ENCODE measurements at places on chromosomes 2 and 18.
A peak's percentile ranks its signal among the peaks of the same experiment; 100 is the strongest.

- H3K4me3 ChIP-seq = no peak overlapping the region
- H3K27ac ChIP-seq = no peak overlapping the region
- DNase-seq = no peak
These were observed 39.2 kb upstream of the RASGRP3 start for GRCh38 chr2:33437297-33437696.

DNA sequence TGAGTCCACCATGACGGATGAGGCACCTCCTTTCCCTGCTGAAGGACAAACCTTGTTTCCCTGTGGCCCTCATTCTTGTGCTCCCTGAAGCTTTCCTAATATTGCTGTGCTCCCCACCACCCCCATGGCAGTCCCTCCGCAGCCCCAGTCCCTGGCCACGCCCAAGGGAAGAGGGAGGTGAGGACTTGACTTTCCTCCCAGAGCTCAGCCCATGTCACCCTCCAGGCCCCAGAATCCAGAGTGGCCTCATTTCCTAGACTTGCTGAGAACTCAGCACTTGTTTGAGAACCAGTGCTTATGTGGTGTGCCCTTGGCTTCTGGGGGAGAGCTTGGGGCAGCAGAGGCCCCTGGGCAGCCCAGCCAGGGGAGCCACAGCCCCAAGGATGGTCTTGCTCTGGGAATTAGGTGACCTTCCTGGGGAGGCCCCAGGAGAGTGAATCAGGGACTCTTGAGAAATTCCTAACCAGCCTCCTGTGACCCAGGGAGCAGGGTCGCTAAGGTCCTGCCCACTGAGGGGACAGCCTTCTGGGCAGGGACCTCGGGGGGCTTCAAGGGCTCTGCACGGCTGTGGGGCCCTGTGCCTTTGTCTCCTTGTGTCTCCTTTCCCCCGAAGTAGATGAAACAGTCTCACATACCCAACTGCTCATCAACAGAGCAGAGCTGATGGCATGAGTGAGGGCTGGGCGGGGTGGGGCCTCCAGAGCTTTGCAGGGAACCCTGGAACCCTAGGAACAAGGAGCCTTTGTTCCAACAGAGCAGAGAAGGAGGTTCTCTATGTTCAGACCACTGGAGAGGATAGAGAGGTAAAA, 27.9 kb downstream of the PSD4 start:
- H3K36me3 ChIP-seq = peaks cover under 1% of the 10 kb centered on the region
- no peak overlapping the region for H3K4me3 ChIP-seq
- no peak for DNase-seq
- no peak overlapping the region for H3K27ac ChIP-seq
- H3K4me1 ChIP-seq = no peaks in the 10 kb centered on the region

GRCh38 chr2:38076710-38077430, 919 bp upstream of the CYP1B1 start:
- peak; percentile 65 for DNase-seq
- H3K4me1 ChIP-seq = peaks cover 8% of the 10 kb centered on the region
- peak overlapping the region; percentile 91 for H3K4me3 ChIP-seq
- H3K27me3 ChIP-seq = peaks cover 19% of the 10 kb centered on the region

- H3K4me3 ChIP-seq = no peak overlapping the region
- H3K4me1 ChIP-seq = no peaks in the 10 kb centered on the region
- no peak overlapping the region for H3K27ac ChIP-seq
- no peaks in the 10 kb centered on the region for H3K27me3 ChIP-seq
These were observed 684.4 kb upstream of the SALL3 start for GRCh38 chr18:78295262-78295661.

DNA sequence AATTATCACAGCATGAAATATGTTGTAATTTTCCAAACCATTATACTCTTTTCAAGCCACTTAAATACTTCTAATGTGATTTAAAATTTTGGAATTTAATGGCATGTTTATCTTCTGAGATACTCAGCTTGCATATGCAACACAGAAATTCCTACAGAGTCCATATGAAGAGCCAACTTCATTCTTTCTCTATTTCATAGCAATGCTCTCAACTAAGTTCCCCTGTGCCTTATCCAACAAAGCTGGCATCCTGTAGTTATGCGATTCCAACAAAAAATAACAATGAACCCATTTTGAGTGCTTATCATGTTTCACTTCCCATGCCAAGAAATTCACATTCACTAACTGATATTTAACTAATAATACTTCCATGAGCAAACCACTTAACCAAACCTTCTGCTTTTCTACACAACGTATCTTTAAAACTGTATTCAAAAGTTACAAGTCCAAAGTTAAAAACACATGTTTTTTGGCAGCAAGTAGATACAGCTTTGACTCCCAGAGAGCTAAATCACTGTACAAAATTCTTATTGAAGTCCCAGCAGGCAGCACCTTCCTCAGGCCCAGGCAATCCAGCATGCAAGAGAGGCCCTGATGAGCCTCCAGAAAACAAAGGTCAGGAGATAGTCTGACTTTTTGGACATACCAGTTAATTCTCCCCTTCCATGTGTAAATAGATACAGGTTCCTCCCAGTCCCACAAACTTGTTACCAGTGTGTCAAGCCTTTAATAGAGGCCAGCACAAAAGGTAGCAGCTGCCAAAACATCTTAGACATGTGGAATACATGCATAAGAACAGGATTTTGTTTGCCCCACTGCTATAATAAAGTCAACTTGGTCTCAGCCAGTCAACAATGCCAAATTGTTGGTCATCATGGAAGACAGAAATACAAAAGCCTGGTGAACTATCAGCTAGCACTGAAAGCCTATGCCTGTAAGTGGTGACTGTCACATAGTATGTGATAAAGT, 113.1 kb upstream of the WDR75 start:
- H3K36me3 ChIP-seq = no peaks in the 10 kb centered on the region
- no peak overlapping the region for H3K4me3 ChIP-seq
- no peaks in the 10 kb centered on the region for H3K27me3 ChIP-seq

- no peak for DNase-seq
- no peaks in the 10 kb centered on the region for H3K4me1 ChIP-seq
- H3K27me3 ChIP-seq = no peaks in the 10 kb centered on the region
- H3K36me3 ChIP-seq = peaks cover under 1% of the 10 kb centered on the region
These were observed 56.3 kb downstream of the SH3RF3 start for GRCh38 chr2:109185338-109185737.

DNA sequence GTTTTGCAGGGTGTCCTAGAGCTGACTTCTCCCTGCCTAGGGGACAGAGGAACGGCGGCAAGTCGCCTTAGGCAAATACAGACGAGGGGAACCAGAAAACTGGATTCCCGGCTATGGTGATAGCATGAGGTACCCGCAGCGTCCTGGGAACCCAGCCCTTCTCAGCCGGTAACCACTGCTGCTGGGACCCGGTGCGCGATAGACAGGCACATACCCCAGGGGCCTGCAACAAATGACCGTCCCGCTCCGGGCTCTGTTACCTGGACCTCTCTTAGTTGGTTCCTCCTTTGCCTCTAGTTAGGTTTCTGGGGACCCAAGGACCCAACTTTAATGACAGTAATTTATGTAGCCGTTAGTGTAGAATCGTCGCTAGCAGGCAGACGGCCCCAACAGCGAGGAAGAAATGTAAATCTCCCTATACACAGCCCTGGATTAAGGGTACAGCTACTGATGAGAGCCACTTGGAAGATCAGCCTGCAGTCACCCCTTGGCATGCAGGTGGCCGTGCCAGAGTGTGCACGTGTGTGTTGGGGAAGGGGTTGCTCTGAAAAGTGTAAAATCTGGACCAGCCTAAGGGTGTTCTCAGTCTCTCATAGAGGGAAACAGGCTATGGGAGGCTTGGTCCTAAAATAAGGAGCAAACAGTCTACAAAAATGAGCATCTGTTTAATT, 819 bp upstream of the SERPINE2 start:
- DNase-seq = no peak

GRCh38 chr18:13823707-13824395, at the start of gene MC5R:
Gene MC5R (plus strand): TSS chr18:13824149. CDS start chr18:13825766, 1,617 bp downstream.
- H3K4me1 ChIP-seq = no peaks in the 10 kb centered on the region
- H3K36me3 ChIP-seq = peaks cover 5% of the 10 kb centered on the region
- DNase-seq = peak; percentile 89
- H3K27ac ChIP-seq = no peak within 1 kb of the TSS
- H3K4me3 ChIP-seq = peak within 1 kb of the TSS; percentile 38
- H3K27me3 ChIP-seq = peaks cover 2% of the 10 kb centered on the region

- H3K27ac ChIP-seq = no peak overlapping the region
- no peaks in the 10 kb centered on the region for H3K4me1 ChIP-seq
- no peak overlapping the region for H3K4me3 ChIP-seq
- DNase-seq = no peak
These were observed 18.6 kb upstream of the TMEM182 start for GRCh38 chr2:102743259-102743658.

DNA sequence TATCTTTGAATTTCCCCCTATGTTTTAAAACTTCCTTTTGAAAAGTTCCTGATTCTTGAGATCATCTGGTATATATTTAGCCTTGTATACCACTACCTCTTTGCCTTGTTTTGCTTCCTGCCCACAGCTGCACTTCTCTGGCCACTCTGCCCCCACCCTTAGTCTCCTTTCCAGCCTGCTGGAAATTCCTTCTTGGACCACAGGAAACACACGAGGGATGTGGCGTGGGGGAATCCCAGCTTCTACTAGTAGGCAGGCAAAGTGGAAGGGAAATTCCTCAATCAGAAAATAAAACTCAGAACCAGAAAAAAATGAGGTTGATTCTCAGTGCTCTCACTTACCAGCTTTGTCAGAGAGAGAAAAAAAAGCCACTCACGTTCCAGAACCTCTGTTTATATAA, 13.4 kb downstream of the IL18RAP start:
- DNase-seq = no peak
- H3K4me1 ChIP-seq = no peaks in the 10 kb centered on the region
- no peak overlapping the region for H3K4me3 ChIP-seq
- no peak overlapping the region for H3K27ac ChIP-seq
- no peaks in the 10 kb centered on the region for H3K36me3 ChIP-seq
- H3K27me3 ChIP-seq = no peaks in the 10 kb centered on the region

GRCh38 chr18:49663899-49664890, 102.3 kb downstream of the LIPG start:
- H3K4me3 ChIP-seq = no peak overlapping the region
- peaks cover 7% of the 10 kb centered on the region for H3K4me1 ChIP-seq
- DNase-seq = no peak
- H3K36me3 ChIP-seq = no peaks in the 10 kb centered on the region
- H3K27ac ChIP-seq = no peak overlapping the region
- H3K27me3 ChIP-seq = peaks cover 3% of the 10 kb centered on the region

DNA sequence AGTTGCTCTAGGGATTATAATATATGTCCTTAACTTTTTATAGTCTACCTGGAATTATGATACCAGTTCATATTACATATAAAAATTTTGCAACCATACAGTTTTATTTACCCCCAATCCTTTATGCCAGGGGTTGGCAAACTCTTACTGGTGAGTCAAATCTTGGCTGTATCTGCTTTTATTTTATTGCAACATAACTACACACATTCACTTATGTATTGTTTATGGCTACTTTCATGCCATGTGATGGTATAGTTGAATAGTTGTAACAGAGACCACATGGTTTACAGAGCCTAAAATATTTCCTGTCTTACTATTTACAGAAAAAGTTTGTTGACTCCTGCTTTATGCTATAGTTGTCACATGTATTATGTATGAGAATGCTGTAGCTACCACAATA, 25.8 kb upstream of the DLX2 start:
- H3K27ac ChIP-seq = no peak overlapping the region
- no peaks in the 10 kb centered on the region for H3K36me3 ChIP-seq
- H3K4me3 ChIP-seq = no peak overlapping the region
- no peaks in the 10 kb centered on the region for H3K4me1 ChIP-seq
- DNase-seq = no peak
- peaks cover 2% of the 10 kb centered on the region for H3K27me3 ChIP-seq

GRCh38 chr2:15918761-15919356, 21.5 kb upstream of the MYCN start:
- no peak for DNase-seq
- H3K4me3 ChIP-seq = no peak overlapping the region
- H3K36me3 ChIP-seq = peaks cover 6% of the 10 kb centered on the region

DNA sequence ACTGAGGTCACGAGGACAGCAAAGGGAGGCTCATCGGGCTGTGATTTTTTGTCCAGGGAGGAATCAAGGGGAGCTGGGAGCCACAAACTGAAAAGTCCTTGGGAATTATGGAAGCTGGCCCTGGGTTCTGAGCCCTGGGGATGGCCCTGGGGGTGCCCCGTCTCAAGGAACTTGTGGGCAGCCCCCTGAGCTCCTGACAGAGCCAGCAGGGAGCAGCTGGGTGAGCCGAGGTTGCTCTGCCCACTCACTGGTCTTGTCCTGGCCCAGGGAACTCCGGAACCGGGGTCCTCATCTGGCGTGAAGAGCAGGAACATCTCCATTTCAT, 61.3 kb upstream of the HDAC4 start:
- no peak overlapping the region for H3K4me3 ChIP-seq
- no peak overlapping the region for H3K27ac ChIP-seq
- H3K4me1 ChIP-seq = peaks cover 14% of the 10 kb centered on the region
- peaks cover 4% of the 10 kb centered on the region for H3K27me3 ChIP-seq
- no peaks in the 10 kb centered on the region for H3K36me3 ChIP-seq

DNA sequence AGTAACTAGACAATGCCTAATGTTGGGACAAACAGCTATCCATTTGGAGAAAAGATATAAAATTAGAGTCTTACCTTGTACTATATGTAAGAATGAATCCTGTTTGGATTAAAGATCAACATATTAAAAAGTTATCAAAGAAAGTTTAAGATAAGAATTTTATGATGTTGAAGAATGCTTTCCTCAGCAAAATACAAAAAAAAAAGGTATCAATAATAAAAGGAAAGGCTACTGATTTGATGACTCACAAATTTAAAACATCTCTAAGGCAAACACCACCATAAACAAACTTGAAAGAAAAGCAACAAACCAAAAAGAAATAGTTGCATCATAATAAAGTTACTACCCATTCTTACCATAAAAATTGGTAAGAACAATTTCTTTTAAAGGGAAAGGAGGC, 92.7 kb downstream of the C1D start:
- H3K36me3 ChIP-seq = no peaks in the 10 kb centered on the region
- no peaks in the 10 kb centered on the region for H3K27me3 ChIP-seq
- no peak for DNase-seq
- no peaks in the 10 kb centered on the region for H3K4me1 ChIP-seq
- no peak overlapping the region for H3K27ac ChIP-seq
- no peak overlapping the region for H3K4me3 ChIP-seq

DNA sequence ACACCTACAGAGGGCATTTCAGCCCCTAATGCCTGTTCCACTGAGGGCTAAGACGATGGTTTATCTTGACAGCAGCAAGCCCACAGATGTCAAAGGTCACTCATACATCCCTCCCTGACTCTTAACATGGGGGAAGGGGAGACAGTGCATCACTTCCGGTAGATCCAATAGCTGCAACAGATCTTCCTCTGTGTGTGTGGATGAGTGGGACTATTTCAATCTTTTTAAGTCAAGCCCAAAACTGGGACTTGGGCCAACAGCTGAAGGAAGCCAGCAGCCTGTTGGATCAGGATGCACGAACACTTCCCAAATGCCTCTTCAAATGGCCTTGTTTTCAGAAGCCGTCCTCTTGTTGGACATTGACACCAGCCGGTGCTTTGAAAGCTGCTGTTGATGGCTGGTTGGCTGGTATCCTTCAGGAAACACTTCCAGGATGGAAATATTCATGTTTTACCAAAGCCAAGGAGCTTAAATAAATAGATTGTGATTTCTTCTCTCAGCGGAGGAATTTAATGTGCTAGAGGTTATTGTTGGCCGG, 59.2 kb downstream of the IL1R2 start:
- H3K27ac ChIP-seq = no peak overlapping the region
- no peaks in the 10 kb centered on the region for H3K4me1 ChIP-seq
- DNase-seq = no peak
- no peaks in the 10 kb centered on the region for H3K36me3 ChIP-seq
- no peaks in the 10 kb centered on the region for H3K27me3 ChIP-seq
- H3K4me3 ChIP-seq = no peak overlapping the region
